ENCODE measurements at places on chromosomes 3 and 15.

DNA sequence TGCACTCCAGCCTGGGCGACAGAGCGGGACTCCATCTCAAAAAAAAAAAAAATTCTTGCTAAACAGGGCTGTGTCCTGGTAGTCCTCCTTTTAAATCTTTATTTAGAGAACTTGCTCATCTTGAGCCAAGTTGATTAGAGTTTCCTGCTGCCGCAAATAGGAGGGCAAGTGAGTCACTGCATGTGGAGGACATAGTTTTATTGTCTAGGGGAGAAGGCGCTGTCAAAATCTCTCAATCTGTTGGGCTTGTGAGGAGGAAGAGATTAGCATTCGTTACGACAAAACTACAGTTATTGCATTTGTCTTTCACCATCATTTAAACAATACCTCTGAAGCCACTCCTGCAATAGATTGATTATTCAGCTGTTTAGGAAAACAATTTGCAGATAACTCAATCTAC, 11.5 kb downstream of the MUC4 start:
- no peak for DNase-seq

- no peak for DNase-seq
Observed at GRCh38 chr3:47019201-47019600, 39.7 kb downstream of the NBEAL2 start.

DNA sequence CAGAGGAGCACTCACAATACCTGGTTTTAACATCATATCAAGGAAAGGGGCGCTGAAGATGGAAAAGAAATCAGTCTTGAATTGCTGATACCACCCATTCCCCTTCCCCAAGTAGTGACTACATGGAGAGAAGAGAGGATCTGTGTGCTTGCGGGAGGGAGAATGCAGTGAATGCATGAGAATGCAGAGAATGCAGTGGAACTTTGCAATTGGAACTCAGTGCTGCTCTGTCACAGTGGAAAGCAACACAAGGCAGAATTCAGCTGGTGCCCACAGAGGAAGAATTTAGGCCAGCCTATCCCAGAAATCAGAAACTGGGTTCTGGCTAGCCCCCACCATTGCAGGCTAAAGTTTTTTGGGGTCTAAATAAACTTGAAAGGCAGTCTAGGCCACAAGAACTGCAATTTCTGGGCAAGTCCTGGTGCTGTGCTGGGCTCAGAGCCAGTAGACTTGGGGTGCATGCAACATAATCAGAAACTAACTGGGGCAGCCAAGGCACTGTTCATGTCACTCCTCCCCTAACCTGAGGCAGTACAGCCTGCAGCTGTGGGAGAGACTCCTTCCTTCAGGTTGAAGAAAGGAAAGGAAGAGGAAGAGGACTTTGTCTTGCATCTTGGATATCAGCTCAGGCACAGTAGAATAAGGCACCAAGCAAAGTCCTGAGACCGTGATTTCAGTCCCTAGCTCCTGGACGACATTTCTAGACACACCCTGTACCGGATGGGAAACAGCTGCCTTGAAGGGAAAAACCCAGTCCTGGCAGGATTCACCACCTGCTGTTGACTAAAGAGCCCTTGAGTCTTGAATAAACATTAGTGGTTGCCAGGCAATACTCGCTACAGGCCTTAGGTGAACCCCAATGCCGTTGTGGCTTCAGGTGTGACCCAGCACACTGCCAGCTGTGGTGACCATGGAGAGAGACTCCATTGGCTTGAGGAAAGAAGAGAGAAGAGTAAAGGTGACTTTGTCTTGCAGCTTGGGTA, 329.3 kb downstream of the TBL1XR1 start:
- DNase-seq: no peak

DNA sequence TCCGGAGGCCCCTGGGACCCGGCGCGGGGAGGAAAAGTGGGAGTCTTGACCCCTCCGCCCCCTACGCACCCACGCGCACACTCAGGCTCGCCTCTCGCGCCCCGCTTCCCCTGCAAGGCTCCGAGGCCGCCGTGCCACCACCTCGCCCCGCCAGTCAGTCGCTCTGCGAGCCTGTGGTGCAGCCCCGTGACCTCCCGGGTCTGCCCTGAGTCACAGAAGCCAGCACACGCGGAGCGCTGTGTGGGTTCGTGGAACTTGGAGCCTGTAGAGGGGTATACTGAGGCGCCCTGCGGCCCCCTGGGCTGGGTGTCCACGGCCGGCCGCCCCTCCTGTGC, 380 bp upstream of the ALS2CL start:
- no peak for DNase-seq

GRCh38 chr15:52584414-52584813, 15.6 kb upstream of the ARPP19 start:
- no peak for DNase-seq

DNA sequence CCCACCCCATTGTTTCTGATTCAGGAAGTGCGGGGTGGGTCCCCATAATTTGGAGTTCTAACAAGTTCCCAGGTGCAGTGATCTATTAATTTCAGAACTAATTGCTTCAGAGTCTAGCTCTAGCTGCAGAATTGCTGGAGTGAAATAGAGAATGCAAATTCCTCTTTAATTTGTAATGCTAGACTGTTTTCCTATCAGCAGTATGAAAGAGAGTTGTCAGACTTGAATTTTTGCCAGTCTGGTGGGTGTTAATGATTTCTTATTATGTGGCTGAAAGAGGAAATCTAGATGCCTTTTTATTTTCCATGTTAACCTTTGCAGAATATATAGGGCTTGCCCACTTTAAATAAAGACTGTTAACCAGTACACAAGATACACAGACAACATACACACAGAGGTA, 23.7 kb downstream of the APH1B start:
- no peak for DNase-seq

DNA sequence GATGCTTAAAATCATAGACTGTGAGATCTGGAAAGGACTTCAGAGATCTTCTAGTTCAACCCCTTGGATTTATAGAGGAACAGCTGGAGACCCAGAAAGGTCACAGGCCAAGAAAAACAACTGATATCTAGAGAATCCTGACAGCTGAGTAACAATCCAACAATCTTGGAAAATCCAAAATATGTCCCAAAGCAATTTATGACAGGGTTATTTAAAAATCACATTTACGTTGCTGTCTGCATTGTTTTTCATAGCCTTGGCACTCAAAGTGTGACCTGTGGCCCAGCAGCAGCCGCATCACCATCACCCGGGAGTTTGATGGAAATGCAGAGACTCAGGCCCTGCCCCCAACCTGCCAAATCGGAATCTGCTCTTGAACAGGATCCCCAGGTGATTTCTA, 78.8 kb downstream of the FBN1 start:
- DNase-seq: no peak

- no peak for DNase-seq
Observed at GRCh38 chr3:41194701-41195100, 4.6 kb upstream of the CTNNB1 start.

- DNase-seq: no peak
Observed at GRCh38 chr15:78739996-78740903, 71.0 kb downstream of the ADAMTS7 start.

- DNase-seq: no peak
Observed at GRCh38 chr3:170350515-170351413, 6.8 kb upstream of the SKIL start.

- no peak for DNase-seq
Observed at GRCh38 chr15:82803793-82804574, 1.9 kb downstream of the FSD2 start.

DNA sequence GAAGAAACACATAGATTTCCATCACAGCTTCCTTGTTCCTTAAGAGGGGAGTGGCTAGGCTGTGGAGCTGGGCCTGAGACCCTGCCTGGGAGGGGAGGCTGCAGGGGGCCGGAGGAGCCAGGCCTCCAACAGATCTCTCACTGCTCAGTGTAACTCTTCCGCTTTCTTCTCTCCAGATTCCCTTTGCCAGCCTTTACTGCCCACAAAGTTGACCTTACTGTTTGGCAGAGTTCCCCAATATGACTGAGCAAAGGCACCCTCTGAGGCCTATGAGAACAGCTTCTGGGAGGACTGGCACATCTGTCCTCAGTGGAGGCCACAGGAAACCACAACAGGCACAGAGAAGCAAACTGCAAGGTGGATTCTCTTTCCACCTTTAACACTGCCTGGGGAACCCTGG, 38.1 kb downstream of the SLCO2A1 start:
- DNase-seq: peak; percentile 13

DNA sequence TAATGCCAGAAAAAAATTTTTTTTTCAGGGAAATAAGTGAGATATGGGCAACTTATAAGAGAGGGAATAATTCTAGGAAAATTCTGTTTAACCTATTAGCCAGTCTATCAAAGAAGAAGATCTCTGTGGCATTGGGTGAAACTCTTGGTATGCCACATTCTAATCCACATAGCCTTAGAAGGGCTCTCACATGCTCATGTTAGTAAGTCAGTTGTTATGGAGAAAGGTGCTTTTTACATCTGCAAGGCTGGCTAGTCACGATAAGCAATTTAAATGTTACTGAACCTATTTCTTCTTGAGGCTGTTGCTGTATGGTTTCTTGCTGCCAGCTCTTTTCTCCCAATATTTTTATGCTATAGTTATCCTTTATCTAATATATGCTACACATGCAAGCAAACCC, 89.9 kb upstream of the MAGI1 start:
- no peak for DNase-seq

DNA sequence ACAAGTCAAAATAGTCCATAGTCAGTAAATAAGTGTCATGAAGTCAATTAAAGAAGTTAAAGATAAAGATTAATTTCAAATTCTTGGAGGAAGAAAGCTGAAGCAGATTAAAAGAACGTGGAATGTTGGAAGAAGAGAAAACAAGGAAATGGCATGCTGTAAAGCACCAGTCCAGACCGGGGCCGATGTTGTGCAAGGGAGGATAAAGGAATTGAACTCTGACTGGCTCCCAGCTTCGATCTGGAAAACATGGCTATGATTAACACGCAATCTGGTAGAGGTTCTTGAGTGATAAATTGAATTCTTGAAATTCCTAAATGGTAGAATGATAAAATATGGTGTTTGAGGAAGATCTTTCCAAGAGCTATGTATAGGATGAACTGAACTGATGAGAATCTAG, 194.4 kb downstream of the MEIS2 start:
- no peak for DNase-seq

- peak; percentile 43 for DNase-seq
Observed at GRCh38 chr3:43759297-43759782, 68.6 kb downstream of the ABHD5 start.

GRCh38 chr15:80489030-80489594, 84.9 kb downstream of the ARNT2 start:
- no peak for DNase-seq

DNA sequence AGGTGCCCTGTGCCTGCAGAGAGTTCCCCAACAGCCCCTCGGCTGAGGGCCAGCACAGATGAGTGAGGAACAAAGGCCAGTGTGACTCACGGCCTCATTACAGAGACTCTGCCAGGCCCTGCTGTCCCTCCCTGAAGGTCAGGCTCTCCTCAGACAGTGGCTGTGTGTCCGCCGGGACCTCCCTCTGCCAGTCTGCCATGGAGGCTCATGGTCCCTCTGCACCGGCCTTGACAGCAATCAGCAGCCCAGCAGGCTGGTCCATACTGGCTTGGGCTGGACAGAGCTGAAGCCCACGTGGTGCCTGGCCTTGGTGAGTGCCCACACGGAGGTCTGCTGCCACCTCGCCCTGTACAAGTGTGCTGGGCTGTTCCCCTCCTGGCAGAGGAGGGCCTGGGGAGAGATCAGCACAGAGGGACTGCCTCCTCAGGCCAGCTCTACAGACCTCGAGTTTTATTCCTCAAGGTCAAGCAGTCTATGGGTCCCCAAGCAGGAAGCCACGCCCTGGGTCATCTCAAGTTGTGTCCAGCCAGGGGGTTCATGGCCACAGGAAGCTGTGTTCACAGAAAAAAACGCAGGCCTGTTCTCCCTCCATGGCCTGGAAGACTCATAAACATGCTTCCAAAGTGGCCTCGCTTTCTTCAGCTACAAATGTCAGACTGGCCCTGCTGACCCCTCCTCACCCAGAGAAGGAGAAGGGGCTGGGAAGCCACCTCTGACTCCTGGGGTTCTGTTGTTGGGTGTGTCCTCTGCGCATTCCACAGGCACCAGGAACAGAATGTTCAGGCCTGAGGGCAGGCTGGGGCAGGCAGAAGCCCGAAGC, 27.0 kb downstream of the SLC41A3 start:
- DNase-seq: no peak

GRCh38 chr15:77474310-77474988, 53.8 kb downstream of the HMG20A start:
- no peak for DNase-seq

GRCh38 chr3:69560818-69561217, 174.9 kb upstream of the FRMD4B start:
- no peak for DNase-seq

DNA sequence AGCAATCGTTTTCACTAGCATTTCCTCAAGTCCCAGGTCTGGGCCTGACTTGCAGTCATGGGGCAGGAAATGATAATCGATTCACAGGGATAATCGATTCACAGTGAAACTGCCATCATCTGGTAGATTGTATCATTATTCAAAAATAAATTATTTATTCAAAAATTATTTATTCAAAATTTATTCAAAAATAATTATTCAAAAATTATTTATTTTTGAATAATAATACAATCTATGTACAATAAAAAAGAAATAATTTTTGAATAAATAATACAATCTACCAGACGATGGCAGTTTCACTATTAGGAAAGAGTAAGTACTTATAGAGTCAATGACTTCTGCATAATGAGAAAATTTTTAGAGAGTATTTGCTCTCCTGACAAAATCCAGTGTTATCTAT, 28.1 kb upstream of the PROK2 start:
- no peak for DNase-seq

- no peak for DNase-seq
Observed at GRCh38 chr15:31469786-31470525, 143.3 kb downstream of the KLF13 start.

DNA sequence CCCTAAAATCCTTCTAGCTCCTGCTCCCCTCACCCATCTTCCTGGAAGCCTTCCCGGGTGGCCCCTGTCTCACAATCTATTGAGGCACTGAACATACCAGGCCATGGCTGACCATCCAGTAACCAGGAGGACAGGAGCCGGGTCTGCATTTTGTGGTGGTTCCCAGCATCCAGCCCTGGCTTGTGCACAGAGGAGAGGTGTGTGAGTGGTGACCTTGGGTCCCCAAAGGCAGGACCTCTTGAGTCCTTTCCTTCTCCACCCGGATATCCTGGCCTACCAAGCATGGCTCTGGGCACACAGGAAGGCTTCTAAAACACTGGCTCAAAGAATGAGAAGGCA, 7.8 kb downstream of the CSK start:
- DNase-seq: no peak

- no peak for DNase-seq
Observed at GRCh38 chr15:65867244-65867643, 2.0 kb upstream of the RAB11A start.

GRCh38 chr15:40157778-40158447, 3.0 kb upstream of the BUB1B start:
- DNase-seq: no peak

All from T1000 (cell line).